ENCODE measurements at places on chromosomes 2 and 18. TPM values are rescaled to one million over a fixed set of nuclear protein-coding genes. Genes with fewer than 3 reads are reported as not detected.

DNA sequence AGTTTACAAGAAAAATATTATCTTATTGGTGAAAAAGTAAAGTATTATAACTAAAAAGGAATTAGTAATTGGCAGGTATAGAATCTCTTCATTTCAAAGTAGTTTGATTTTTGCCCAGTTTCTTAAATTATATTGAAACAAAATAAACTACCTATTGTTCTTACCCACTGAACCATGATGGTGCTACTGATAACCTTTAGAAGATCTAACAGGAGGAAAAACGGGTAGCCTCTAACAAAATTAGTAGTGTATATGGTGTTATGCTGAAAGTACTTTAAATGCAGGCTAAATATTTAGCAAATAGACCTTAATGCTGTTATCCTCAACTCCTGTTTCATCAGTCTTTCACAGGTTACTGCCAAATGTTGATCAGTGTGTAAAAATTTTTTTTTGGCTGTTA lies 19.1 kb downstream of the MRPS9 start:
- H3K27me3 ChIP-seq, result no peaks in the 10 kb centered on the region
- H3K36me3 ChIP-seq, result peaks cover 16% of the 10 kb centered on the region
- no peak for DNase-seq
- H3K27ac ChIP-seq, result no peak overlapping the region
- H3K4me3 ChIP-seq, result no peak overlapping the region

- peak; percentile 12 for DNase-seq
- H3K36me3 ChIP-seq, result peaks cover 82% of the 10 kb centered on the region
- H3K4me3 ChIP-seq, result no peak overlapping the region
- H3K27ac ChIP-seq, result no peak overlapping the region
- no peaks in the 10 kb centered on the region for H3K27me3 ChIP-seq
Measured at GRCh38 chr2:97806738-97807618, 93.6 kb downstream of the ZAP70 start.

DNA sequence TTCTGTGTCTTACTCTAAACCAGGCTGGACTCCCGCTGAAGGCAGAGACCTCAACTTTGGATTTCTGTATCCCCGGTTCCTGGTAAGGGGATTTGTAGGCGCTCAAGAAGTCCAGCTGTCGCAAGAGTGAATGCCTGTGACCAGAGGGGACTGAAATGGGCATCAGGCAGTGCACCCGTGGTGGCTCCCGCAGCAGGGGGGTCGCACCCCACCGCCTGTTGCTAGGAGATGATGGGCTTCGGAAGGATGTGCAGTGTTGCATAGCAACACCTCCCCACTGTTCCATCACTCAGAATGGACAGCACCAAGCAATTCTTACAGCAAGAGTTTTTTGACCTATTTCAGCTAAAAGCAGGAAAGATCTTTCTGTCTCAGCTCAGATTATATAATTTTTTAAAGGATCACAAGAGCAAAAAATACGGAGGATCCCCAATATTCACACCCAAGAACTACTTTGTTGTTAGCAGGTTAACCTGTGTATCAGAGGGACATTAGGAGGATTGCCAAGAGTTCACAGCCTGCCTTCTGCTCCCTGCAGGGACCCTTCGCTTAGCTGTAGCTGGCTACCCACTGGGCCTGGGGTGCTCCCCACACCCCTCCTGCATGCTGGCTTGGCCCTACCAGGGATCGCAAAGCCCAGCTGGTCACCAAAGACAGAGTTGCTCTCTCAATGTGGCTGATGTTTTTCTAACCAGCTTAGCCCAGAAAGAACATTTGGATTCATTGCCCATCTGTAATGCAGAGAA lies 63.8 kb downstream of the SOWAHC start:
- no peak overlapping the region for H3K27ac ChIP-seq
- peaks cover 76% of the 10 kb centered on the region for H3K4me1 ChIP-seq
- DNase-seq, result no peak
- no peaks in the 10 kb centered on the region for H3K27me3 ChIP-seq

GRCh38 chr18:5710676-5711075 lies 166.9 kb upstream of the EPB41L3 start:
- H3K27me3 ChIP-seq, result no peaks in the 10 kb centered on the region
- H3K4me1 ChIP-seq, result no peaks in the 10 kb centered on the region
- H3K27ac ChIP-seq, result no peak overlapping the region

DNA sequence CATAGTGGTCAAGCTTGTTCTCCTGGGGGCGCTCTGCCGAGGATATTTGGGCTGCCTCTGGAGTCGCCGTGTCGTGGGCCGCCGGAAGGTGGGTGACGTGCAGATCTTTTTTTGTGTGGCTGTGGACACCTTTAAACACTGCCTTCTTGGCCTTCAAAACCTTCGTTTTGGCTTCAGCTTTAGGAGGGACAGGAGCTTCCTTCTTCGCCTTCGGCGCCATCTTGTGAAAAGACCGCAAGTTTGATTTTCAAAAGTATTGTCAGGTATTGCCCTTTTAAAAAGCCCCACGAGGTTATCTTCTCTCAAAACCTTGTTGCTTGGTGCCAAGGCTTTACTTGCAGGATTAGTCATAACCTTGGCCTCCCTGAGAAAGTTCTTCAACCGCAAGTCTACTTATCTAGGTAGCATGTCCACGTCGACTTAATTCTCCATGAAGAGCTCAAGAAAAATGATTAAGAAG lies 20.8 kb downstream of the LAMA3 start:
- H3K27ac ChIP-seq, result no peak overlapping the region
- H3K36me3 ChIP-seq, result no peaks in the 10 kb centered on the region
- H3K4me1 ChIP-seq, result peaks cover 19% of the 10 kb centered on the region
- no peak for DNase-seq
- H3K4me3 ChIP-seq, result no peak overlapping the region
- H3K27me3 ChIP-seq, result no peaks in the 10 kb centered on the region

DNA sequence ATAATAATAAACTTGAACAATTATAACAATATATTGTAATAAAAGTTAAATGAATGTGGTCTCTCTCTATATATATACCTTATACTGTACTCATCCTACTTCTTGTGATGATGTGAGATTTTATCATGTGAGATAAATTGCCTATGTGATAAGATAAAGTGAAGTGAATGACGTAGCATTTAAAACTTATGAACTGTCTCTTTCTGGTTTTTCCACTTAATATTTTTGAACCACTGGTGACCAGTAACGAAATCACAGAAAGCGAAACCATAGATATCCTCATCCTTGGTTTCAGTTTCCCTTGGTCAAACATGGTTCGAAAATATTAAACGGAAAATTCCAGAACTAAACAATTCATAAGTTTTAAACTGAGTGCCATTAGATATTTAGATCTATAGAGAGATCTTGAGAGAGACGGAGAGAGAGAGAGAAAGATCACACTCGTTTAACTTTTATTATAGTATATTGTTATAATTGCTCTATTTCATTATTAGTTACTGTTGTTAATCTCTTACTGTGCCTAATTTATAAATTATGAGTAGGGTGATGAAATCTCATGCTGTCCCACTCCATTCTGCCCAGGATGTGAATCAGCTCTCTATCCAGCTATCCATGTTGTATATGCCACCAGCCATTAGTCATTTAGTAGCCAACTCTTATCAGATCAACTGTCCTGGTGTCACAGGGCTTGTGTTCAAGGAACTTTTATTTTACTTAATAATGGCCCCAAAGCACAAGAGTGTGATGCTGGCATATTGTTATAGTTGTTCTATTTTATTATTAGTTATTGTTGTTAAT lies 156.8 kb downstream of the THADA start:
- H3K27me3 ChIP-seq, result no peaks in the 10 kb centered on the region
- H3K27ac ChIP-seq, result no peak overlapping the region
- DNase-seq, result no peak
- H3K4me1 ChIP-seq, result peaks cover 39% of the 10 kb centered on the region

DNA sequence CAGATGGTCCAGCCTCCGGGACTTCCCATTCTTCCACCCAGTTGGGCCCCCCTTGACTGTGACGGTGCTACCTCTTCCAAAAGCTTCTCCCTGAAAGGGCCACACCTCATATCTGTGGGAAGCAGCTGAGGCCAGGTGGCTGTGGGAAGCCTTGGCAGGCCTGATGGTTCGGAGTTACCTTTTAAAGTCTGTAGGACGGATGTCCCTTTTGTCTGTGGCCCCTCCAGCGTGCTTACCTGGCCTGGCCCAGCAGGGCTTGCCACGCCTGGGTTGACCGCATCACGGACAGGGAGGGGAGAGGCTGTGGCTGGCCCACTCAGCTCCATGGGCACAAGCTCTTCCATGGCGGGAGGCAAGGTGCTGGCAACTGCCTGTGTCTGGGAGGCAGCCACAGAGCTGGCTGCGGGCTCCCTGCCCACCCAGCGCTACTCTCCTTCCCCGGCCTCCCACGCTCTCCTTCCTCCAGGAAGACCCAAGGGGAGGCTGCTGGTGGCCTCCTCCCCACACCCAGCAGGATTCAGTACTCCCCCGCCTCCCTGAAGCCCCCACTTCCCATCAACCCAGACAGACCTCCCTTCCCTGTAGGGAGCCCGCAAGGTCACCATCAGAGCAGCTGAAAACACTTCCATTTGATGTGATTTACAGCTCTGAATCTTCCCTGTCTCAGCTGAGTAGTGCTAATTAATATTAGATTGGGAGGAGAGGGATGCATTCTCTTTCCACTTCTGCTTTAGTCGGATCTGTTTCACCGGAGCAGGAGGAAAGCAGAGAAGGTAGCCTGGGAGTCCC lies 52.8 kb downstream of the EDAR start:
- no peaks in the 10 kb centered on the region for H3K36me3 ChIP-seq
- peak overlapping the region; percentile 88 for H3K27ac ChIP-seq
- no peaks in the 10 kb centered on the region for H3K27me3 ChIP-seq
- no peak overlapping the region for H3K4me3 ChIP-seq
- H3K4me1 ChIP-seq, result peaks cover 22% of the 10 kb centered on the region

Gene PDE11A
- not detected for total RNA-seq

Measured in esophagus squamous epithelium (tissue), 5 donors.